ENCODE measurements at places on chromosomes 3 and 15. TPM values are rescaled to one million over a fixed set of nuclear protein-coding genes. Genes with fewer than 3 reads are reported as not detected.

Gene OSTN
- total RNA-seq, result not detected

Gene VIPR1
- 4.9 TPM for total RNA-seq

Gene XYLB
- total RNA-seq, result 2.2 TPM

Gene PIF1
- total RNA-seq, result 2.2 TPM

Gene STRA6
- 0.12 TPM for total RNA-seq

Gene NISCH
- 56.7 TPM for total RNA-seq

Gene DAZL
- total RNA-seq, result not detected

Gene KIF23
- total RNA-seq, result 1.1 TPM

Gene DIPK2A
- total RNA-seq, result 41.0 TPM

Gene ITIH3
- total RNA-seq, result 0.89 TPM

Gene SPINK8
- total RNA-seq, result not detected

Gene COPS2
- 68.2 TPM for total RNA-seq

Gene ABHD6
- total RNA-seq, result 20.3 TPM

Gene ADAMTS7
- 4.2 TPM for total RNA-seq

Gene CA12
- total RNA-seq, result 18.8 TPM

Gene RLBP1
- not detected for total RNA-seq

Gene NR2F2
- total RNA-seq, result 85.8 TPM

Gene ADIPOQ
- 34.5 TPM for total RNA-seq

Gene PLSCR5
- total RNA-seq, result not detected

Gene IQCH
- not detected for total RNA-seq

Gene KLHL40
- not detected for total RNA-seq

Gene MELTF
- total RNA-seq, result 11.5 TPM

Gene TRPC1
- 18.8 TPM for total RNA-seq

Gene IL17RD
- total RNA-seq, result 15.9 TPM

Gene FANCD2OS
- total RNA-seq, result 0.77 TPM

Gene KNG1
- not detected for total RNA-seq

Gene SPESP1
- 2.8 TPM for total RNA-seq

Gene P3H2
- 55.9 TPM for total RNA-seq

Gene DYNLT2B
- 10.5 TPM for total RNA-seq

Gene SPATA12
- not detected for total RNA-seq

Gene CCDC9B
- total RNA-seq, result 91.7 TPM

Gene ELP6
- 14.3 TPM for total RNA-seq

Data from gastroesophageal sphincter (tissue), 4 donors.